CD8-positive, alpha-beta memory T cell (primary cell): ENCODE measurements at places on chromosomes 7 and 10.

DNA sequence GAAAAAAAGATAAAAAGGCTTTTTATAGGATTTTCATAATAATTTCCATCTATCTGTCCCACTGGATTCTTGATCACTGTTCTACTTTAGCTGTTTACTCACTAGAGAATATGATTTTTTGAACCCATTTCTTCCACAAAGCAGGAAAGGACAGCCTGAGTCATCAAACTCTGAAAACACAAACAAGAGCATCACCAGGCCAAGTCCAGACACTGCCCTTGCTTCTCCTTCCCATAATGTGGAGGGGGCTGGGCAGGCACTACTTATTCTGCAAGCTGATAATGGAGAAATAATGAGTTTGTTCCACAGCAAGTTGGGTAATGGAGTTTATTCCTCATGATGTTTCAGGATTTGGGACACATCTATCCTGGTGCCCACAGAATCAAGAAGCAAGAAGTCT lies 13.0 kb upstream of the KCNIP2 start:
- no peak for DNase-seq
- no peak overlapping the region for H3K4me3 ChIP-seq
- no peaks in the 10 kb centered on the region for H3K4me1 ChIP-seq
- no peaks in the 10 kb centered on the region for H3K36me3 ChIP-seq
- no peak overlapping the region for H3K27ac ChIP-seq
- H3K27me3 ChIP-seq, result no peaks in the 10 kb centered on the region

- no peaks in the 10 kb centered on the region for H3K27me3 ChIP-seq
- no peaks in the 10 kb centered on the region for H3K4me1 ChIP-seq
- no peak for DNase-seq
- H3K27ac ChIP-seq, result no peak overlapping the region
- no peaks in the 10 kb centered on the region for H3K36me3 ChIP-seq
- no peak overlapping the region for H3K4me3 ChIP-seq
These were observed 70.0 kb downstream of the SMURF1 start for GRCh38 chr7:99073839-99074446.

- H3K27me3 ChIP-seq, result no peaks in the 10 kb centered on the region
- DNase-seq, result no peak
- H3K36me3 ChIP-seq, result no peaks in the 10 kb centered on the region
- no peak overlapping the region for H3K27ac ChIP-seq
- H3K4me3 ChIP-seq, result no peak overlapping the region
- no peaks in the 10 kb centered on the region for H3K4me1 ChIP-seq
These were observed 43.4 kb upstream of the C1GALT1 start for GRCh38 chr7:7138897-7139296.

GRCh38 chr10:75405598-75406461 lies 4.3 kb upstream of the ZNF503 start:
- peaks cover 12% of the 10 kb centered on the region for H3K4me1 ChIP-seq
- H3K27me3 ChIP-seq, result peaks cover 36% of the 10 kb centered on the region
- no peak overlapping the region for H3K4me3 ChIP-seq
- no peak overlapping the region for H3K27ac ChIP-seq

DNA sequence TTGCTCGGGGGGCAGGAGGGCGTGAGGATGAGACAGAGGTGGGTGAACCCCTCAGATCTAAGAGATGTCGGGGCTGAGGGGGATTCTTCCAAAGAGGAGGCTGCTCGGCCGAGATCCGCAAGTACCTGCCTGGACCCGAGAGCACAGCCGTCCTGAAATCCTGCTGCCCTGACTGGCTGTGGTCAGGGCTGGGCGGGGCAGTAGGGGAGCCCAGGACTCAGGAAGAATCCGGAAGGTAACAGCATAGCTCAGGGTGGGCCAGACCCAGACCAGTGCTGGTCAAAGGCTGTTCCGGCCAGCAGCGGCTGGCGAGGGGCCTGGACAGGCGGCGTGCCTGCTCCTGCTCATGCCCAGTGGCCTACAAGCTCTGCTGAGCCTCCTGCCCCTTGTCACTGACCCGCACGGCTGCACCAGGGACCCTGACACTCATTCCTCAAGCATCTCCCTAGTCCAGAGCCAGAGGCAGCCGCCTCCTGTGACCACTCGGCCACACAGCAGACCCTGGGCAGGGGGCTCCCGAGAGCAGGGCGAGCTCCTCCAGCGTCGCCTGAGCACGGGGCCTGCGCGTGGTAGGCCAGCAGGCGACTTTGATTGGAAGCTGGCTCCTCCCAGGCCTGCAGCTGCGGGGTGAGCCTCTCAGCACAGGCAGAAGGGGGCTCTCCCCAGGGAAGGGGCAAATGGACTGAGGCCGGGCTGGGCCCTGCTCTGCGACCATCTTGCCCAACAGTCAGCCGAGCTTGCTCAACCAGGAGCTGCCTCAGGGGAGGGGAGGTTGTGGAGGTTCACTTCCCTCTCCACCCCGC lies 3.1 kb upstream of the ADAP1 start:
- no peak overlapping the region for H3K4me3 ChIP-seq
- no peaks in the 10 kb centered on the region for H3K36me3 ChIP-seq
- no peak overlapping the region for H3K27ac ChIP-seq
- peaks cover 8% of the 10 kb centered on the region for H3K4me1 ChIP-seq
- no peaks in the 10 kb centered on the region for H3K27me3 ChIP-seq

DNA sequence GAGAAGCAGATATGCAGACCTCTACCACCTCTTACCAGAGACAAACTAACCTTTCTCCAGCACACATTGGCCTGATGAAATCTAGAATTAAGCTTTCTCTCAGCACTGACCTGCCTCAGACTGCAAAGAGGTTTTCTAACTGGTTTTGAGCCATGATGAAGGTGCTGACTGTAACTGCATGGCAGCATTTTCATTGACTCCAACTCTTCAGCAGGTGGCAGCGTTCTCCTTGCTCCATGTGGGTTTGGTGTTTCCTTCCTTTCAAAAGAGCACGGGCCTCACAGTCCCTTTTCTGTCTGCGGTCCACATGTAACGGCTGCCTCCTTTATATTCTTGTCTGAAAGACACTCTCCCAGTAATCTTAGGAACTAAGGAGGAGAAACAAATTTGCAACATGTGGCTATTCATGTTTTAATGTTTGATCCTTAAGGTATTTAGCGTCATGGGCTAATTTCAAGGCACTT lies 12.6 kb downstream of the KLLN start:
- no peak overlapping the region for H3K4me3 ChIP-seq
- H3K36me3 ChIP-seq, result no peaks in the 10 kb centered on the region
- H3K27ac ChIP-seq, result no peak overlapping the region
- no peaks in the 10 kb centered on the region for H3K4me1 ChIP-seq

GRCh38 chr10:75400163-75400770 lies 1.3 kb downstream of the ZNF503 start:
- H3K36me3 ChIP-seq, result no peaks in the 10 kb centered on the region
- peaks cover 22% of the 10 kb centered on the region for H3K27me3 ChIP-seq
- no peak for DNase-seq
- H3K4me1 ChIP-seq, result peaks cover 14% of the 10 kb centered on the region
- H3K4me3 ChIP-seq, result peak overlapping the region; percentile 43
- H3K27ac ChIP-seq, result no peak overlapping the region

GRCh38 chr7:42065942-42066341 lies 171.1 kb downstream of the GLI3 start:
- H3K27ac ChIP-seq, result no peak overlapping the region
- no peak overlapping the region for H3K4me3 ChIP-seq
- no peak for DNase-seq
- H3K4me1 ChIP-seq, result no peaks in the 10 kb centered on the region
- no peaks in the 10 kb centered on the region for H3K27me3 ChIP-seq
- H3K36me3 ChIP-seq, result no peaks in the 10 kb centered on the region

DNA sequence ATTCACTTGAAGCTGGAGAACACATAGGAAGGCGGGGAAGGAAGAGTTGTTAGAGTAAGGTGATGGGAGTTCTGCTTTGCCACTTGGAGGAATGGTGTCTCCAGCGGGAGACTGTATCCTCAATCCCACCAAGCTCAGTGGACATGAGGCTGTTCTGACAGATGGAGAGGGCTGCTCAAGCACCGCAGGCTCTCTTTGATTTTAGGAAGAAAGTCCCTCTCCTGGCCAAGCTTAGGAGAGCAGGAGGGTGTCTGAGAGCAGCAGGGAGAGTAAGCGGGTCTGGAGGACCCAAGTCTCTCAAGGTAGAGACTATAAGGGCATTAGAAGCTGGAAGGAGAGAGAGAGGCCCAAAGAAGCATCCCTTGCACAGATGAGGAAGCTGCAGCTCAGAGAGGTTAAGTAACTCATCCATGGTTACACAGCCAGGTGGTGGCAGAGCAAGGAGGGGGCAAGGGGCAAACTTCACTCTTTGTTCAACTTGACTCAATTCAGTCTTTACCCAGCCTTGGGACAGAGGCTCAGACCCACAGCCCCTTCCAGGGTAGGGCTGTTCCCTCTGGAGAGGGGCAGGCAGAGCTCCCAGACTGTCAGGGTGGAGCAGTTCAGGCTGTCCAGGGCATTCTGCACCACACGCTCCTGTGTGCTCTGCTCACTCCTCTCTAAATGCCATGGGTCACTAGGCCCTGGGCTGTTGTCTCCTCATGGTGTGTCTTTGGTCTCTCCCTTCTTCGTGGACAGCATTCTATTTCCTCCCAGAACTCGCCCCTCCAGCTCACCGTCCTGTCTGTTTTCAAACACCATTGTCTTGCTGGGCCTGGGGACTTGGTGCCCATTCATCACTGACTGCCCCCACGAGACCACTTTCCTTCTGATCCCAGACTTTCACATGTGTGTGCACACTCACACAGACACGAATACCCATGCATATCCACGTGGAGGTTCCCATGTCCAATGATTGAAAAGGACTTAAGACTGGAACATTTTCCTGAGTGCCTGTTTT lies 8.9 kb downstream of the CHAT start:
- no peak overlapping the region for H3K4me3 ChIP-seq
- H3K4me1 ChIP-seq, result no peaks in the 10 kb centered on the region
- H3K36me3 ChIP-seq, result no peaks in the 10 kb centered on the region
- H3K27ac ChIP-seq, result no peak overlapping the region
- no peak for DNase-seq

- no peak overlapping the region for H3K27ac ChIP-seq
- H3K36me3 ChIP-seq, result no peaks in the 10 kb centered on the region
- H3K4me3 ChIP-seq, result no peak overlapping the region
These were observed 203.9 kb downstream of the DNAJB6 start for GRCh38 chr7:157540606-157541294.

GRCh38 chr7:27834179-27834921 lies 94.4 kb downstream of the TAX1BP1 start:
- no peak for DNase-seq
- no peak overlapping the region for H3K4me3 ChIP-seq
- no peaks in the 10 kb centered on the region for H3K36me3 ChIP-seq
- no peaks in the 10 kb centered on the region for H3K27me3 ChIP-seq

GRCh38 chr10:27759483-27760272 lies 14.1 kb upstream of the MKX start:
- H3K4me1 ChIP-seq, result no peaks in the 10 kb centered on the region
- DNase-seq, result no peak
- H3K4me3 ChIP-seq, result no peak overlapping the region
- H3K27me3 ChIP-seq, result no peaks in the 10 kb centered on the region

- H3K36me3 ChIP-seq, result no peaks in the 10 kb centered on the region
- H3K4me1 ChIP-seq, result no peaks in the 10 kb centered on the region
- H3K27me3 ChIP-seq, result no peaks in the 10 kb centered on the region
- no peak overlapping the region for H3K27ac ChIP-seq
- DNase-seq, result no peak
These were observed 50.5 kb downstream of the C10orf67 start for GRCh38 chr10:23293973-23294590.

- H3K36me3 ChIP-seq, result no peaks in the 10 kb centered on the region
- H3K4me3 ChIP-seq, result no peak overlapping the region
- no peaks in the 10 kb centered on the region for H3K27me3 ChIP-seq
- peaks cover 28% of the 10 kb centered on the region for H3K4me1 ChIP-seq
These were observed 45.3 kb upstream of the OSBPL3 start for GRCh38 chr7:25025218-25025671.

- no peak overlapping the region for H3K4me3 ChIP-seq
- no peak overlapping the region for H3K27ac ChIP-seq
- H3K27me3 ChIP-seq, result no peaks in the 10 kb centered on the region
- DNase-seq, result no peak
- no peaks in the 10 kb centered on the region for H3K36me3 ChIP-seq
- no peaks in the 10 kb centered on the region for H3K4me1 ChIP-seq
These were observed 41.3 kb downstream of the PDLIM1 start for GRCh38 chr10:95249467-95249866.

DNA sequence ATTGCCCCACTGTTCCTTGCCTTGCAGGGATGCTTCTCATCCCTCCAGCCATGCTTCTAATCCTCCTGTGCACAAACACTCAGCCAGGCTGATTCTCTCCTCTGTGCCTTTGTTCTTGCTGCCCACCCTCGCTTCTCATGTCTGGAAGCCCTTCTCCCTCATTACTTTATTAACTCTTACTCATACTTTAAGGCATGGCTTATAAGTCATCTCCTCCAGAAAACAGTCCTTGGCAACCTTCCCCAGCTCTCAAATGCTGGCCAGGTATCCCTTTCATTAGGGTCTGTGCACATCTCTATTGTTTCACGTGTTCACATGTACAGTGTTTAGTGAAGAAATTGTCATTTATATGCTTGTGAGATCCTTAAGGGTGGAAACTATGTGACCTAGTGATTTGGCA lies 62.9 kb downstream of the ITGB8 start:
- H3K4me1 ChIP-seq, result no peaks in the 10 kb centered on the region
- H3K27me3 ChIP-seq, result no peaks in the 10 kb centered on the region
- H3K4me3 ChIP-seq, result no peak overlapping the region
- no peak for DNase-seq
- no peak overlapping the region for H3K27ac ChIP-seq
- no peaks in the 10 kb centered on the region for H3K36me3 ChIP-seq

DNA sequence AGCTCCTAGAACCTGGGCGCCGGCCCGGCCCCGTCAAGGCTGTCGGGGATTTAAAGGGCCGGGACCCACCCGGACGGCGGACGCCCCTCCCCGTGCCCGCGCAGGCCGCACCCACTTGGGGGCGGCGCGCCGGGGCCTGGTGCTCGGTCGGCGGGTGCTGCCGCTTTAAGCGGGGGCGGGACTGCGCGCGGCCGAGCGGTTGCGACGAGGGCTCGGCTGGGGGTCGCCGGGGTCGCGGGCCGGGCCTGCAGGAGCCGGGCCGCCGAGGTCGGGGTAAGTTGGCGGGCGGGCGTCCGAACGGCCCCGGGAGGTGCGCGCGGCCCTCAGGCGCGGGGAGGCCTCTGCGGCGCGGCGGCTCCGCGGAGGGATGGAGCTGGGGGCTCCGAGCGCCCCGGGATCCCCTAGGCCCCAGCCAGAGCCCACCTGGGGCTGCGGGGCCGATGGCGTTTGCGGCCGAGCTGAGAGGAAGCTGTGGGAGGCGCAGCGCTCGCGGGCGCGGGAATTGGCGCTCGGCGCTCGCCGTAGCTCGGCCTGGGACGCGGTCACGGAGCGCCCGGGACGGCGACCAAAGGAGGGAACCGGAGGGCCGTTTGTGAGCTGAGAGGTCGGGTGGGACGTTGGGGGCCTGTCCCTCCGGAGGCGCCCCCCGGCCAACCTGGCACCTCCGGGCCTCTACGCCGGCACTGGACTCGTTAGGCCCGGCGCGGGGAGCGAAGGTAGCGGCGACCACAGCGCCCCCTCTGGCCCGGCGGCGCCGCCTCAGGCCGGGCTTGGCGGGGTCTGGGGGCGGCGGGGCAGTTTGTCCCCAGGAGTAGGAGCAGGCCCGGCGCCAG lies at the start of gene TRRAP:
TSS of gene TRRAP (plus strand) at position 168 of the 833 bp plus-strand sequence. CDS start 2,619 bp downstream, outside the sequence.
- H3K27ac ChIP-seq, result peak within 1 kb of the TSS; percentile 90
- H3K36me3 ChIP-seq, result peaks cover 19% of the 10 kb centered on the region
- H3K27me3 ChIP-seq, result no peaks in the 10 kb centered on the region
- peak; percentile 80 for DNase-seq
- H3K4me3 ChIP-seq, result peak within 1 kb of the TSS; percentile 99
- H3K4me1 ChIP-seq, result peaks cover 18% of the 10 kb centered on the region

GRCh38 chr7:151827620-151828019 lies 49.3 kb downstream of the PRKAG2 start:
- H3K27ac ChIP-seq, result no peak overlapping the region
- no peaks in the 10 kb centered on the region for H3K4me1 ChIP-seq
- no peak overlapping the region for H3K4me3 ChIP-seq
- H3K27me3 ChIP-seq, result no peaks in the 10 kb centered on the region
